IPS DF 6.9 (cell line): ENCODE measurements at places on chromosomes 11 and 22.

DNA sequence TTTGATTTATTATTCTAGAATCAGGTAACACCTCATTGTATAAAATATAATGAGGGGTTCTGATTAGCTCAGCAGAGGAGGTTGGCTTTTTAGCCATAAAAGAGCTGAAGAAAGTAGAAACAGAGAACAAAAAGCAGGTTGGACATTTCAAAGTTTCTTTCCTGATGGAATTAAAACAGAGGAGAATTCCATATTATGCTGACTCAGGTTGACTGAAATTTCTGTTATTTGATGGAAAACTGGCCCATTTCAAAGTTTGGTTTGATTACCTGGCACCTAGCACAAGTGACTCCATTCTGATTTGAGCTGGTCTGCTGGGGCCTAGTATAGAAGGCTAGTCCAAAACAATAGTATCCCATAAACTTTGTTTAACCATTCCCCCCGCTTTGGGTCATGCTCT, 24.9 kb downstream of the OR56B4 start:
- no peak for DNase-seq

DNA sequence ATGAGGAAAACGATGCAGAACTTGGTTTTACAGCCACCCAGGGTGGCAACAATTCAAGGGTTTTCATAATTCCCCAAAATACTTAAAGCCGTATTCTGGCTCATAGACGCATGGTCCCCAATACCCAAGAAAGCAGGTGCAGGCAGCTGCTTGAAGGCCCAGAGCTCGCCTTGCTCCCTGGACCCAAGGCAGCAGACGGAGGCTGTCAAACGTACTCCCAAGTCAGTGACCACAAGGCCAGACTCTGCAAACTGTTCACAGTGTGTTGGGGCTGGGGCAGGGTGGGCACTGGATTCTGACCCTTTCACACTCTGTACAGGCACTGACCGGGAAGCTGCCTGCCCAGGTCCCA, 21.5 kb downstream of the TMEM184B start:
- no peak for DNase-seq

GRCh38 chr11:33564856-33565453, 135.7 kb downstream of the C11orf91 start:
- DNase-seq = no peak

DNA sequence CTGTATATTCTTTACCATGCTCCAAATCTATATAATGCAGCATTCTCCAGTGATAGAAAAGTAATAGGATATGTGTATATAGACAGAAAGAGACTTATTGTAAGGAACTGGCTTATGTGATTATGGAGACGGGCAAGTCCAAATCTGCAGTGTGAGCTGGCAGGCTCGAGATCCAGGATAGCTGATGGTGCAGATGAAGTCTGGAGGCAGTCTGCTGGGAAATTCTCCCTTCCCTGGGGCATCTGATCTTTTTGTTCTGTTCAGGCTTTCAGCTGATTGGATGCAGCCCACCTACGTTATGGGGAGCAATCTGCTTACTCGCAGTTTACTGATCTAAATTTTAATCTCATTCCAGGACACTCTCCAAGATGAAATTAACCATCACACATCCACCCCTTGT, 73.2 kb downstream of the GRK3 start:
- no peak for DNase-seq

- no peak for DNase-seq
These were observed 71.8 kb upstream of the PAX6 start for GRCh38 chr11:31882951-31883392.

DNA sequence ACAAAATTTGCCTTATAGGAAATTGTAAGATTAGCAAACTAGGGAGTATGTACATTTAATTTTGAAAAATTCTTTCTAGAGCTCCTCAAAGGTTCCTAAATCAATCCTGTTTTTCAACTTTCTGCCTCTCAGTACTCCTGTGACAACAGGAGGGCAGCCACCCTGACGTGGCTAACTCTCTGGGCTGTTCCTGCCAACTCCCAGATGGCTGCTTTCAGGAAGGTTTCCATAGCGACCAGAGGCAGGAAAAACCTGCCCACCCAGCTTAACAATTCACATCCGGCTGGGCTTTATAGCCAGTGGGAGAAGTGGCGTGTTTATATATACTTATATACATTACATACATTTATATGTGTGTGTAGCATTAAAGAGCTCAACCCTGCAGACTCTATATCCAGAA, 26.5 kb downstream of the SGSM3 start:
- peak; percentile 35 for DNase-seq

DNA sequence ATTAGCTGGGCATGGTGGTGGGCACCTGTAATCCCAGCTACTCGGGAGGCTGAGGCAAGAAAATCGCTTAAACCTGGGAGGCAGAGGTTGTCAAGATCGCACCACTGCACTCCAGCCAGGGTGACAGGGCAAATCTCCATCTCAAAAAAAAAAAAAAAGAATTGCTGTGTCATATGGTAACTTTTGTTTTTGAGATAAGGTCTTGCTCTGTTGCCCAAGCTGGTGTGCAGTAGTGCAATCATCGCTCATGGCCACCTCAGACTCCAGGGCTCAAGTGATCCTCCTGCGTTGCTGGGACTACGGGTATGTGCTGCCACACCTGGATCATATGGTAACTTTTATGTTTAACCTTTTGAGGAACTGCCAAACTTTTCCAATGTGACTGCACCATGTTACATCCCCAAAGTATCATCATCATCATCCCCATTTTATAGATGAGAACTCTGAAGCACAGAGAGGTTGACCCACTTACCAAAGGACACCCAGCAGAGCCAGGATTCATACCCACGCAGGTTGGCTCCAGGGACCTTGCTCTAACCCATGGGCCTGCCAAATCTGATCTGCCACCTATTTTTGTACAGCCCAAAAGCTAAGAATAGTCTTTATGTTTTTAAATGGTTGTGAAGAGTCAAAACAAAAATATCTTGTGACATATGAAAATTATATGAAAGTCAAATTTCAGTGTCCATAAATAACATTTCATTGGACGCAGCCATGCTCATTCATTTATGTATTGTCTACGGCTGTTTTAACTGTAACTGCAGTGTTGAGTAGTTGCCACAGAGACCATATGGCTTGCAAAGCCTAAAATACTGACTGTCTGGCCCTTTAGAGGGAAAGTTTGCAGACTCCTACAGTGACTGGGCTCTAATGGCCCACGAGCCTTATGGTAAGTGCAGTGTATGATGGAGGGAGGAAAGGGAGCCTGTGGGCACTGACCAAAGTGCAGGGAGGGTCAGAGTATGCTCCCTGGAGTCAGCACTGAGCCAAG, 45.3 kb downstream of the GDPD5 start:
- no peak for DNase-seq

- DNase-seq = peak; percentile 7
These were observed 55.3 kb upstream of the CD44 start for GRCh38 chr11:35083431-35084238.
